ENCODE measurements at places on chromosomes 11 and 22.

DNA sequence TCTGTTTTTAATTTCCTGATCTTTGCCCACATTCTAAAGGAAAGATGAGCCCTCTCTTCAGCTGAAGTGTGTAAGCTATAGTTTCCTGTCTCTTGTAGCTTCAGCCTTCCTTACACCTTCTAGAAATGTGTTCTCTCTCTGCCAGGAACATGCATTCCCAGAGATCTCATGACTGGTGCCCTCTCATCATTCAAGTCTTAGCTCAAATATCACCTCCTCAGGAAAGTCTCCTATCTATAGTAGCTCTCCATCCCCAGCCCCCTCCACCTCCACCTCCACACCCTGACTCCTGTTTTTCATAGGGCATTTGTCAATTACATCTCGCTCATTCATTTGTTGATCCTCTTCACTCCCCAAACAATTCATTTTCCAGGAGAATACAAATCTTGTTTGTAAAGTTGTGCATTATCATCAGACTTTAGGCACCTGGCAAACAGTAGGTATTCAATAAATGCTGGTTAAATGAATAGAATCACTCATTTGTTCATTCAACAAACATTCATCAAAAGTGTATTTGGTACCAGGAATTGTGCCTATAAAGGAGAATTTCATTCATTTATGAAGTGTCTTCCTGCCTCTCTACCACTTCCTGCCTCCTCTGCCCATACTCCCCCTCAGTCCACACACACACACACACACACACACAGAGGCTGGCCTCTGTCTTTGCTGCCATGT is 160.3 kb downstream of the BBOX1 start:
- no peak for DNase-seq

DNA sequence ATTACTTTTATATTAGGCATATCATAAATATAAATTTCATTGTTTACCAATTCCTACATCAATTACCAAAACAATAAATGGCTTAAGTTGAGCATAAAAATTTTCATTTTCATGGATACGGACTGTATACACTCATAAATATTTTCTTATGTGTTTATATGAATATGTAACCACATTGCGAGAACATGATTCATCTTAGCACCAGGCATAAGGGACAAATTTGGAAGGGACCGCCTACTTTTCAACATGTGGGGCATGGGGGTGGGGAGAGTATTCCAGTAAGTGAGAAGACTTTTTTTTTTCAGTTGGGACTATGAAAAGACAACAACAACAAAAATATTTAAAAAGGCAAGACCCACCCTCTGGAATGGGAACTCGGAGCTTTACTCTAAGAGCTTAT is 296.1 kb downstream of the RAB38 start:
- DNase-seq: no peak

- no peak for DNase-seq
Measured at GRCh38 chr22:44639891-44640617, 62.0 kb upstream of the PRR5 start.

- DNase-seq: no peak
Measured at GRCh38 chr11:12569499-12570425, 104.5 kb upstream of the TEAD1 start.

GRCh38 chr22:19527321-19527721 is 3.1 kb upstream of the CLDN5 start:
- no peak for DNase-seq

GRCh38 chr11:67640021-67640757 is 626 bp upstream of the TBX10 start:
- DNase-seq: peak; percentile 60

- no peak for DNase-seq
Measured at GRCh38 chr11:68525930-68526329, 65.4 kb downstream of the PPP6R3 start.

GRCh38 chr11:67584881-67585873 is 1.6 kb downstream of the GSTP1 start:
- no peak for DNase-seq

GRCh38 chr22:19723983-19724827 is 866 bp downstream of the GP1BB start:
- no peak for DNase-seq

GRCh38 chr22:20471126-20471833 is 24.3 kb downstream of the KLHL22 start:
- DNase-seq: no peak

DNA sequence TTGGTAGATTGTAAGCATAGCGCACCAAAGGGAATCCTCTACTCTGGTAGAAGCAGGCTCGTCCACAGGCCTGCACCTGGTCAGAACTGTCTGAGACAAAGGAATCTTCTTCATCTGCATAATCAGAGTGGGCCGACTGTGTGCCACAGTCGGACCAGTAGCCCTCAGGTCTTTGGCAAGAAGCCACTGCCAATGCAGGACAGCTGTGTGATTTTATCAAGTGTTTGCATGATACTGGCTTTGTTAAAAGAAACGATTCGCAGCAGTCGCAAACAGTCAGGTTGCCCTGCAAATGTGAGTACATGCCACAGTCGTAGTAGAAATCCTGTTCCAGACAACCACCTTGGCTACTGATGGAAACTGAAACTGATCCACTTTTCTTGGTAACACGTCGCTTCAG is 4.9 kb upstream of the CCDC34 start:
- no peak for DNase-seq

GRCh38 chr11:82194521-82194920 is 539.1 kb downstream of the FAM181B start:
- DNase-seq: no peak

- DNase-seq: no peak
Measured at GRCh38 chr11:74020539-74020938, 11.7 kb upstream of the UCP3 start.

DNA sequence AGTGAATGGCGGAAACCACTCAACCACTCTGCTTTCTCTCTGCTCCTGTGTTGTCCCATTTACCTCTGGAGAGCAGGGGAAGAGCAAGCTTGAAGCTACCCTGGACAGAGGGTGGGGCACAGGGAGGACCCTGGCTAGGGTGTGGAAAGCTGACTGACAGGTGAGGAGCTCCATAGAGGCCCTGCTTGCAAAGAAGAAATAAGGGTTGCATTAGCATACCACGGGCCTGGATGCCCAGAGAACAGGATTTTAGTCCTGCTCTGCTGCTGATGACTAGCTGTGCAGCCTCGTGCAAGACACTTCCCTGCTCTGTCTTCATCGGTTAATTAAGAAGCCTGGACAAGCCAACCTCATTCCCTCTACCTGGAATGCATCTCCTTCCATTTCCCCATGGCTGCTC is 135.0 kb downstream of the BUD13 start:
- DNase-seq: no peak

GRCh38 chr11:16777613-16777975 is 39.1 kb downstream of the C11orf58 start:
- DNase-seq: no peak

GRCh38 chr11:22193348-22194051 is 615 bp downstream of the ANO5 start:
- no peak for DNase-seq

- no peak for DNase-seq
Measured at GRCh38 chr11:117273550-117274289, 17.4 kb upstream of the BACE1-AS start.

DNA sequence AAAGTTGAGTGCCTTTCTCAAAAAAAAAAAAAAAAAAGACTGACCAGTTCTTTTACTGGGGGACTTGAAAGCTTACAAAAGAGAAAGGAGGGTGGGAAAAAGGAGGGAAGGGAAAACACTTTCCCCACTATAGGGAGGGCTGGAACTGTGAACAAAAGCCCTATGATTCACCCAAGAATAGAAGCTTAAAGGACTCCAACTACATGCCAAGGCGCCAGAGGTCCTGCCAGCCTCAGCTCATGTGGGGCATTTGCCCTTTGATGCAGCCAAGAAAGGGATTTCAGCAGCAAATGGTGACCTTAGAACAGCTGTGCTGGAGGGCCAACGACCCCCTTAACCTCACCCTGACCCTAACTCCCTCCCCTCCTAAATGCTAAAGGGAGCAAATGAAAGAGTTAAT is 160.0 kb downstream of the NTM start:
- no peak for DNase-seq

- no peak for DNase-seq
Measured at GRCh38 chr11:45717526-45717925, 52.1 kb upstream of the CHST1 start.

DNA sequence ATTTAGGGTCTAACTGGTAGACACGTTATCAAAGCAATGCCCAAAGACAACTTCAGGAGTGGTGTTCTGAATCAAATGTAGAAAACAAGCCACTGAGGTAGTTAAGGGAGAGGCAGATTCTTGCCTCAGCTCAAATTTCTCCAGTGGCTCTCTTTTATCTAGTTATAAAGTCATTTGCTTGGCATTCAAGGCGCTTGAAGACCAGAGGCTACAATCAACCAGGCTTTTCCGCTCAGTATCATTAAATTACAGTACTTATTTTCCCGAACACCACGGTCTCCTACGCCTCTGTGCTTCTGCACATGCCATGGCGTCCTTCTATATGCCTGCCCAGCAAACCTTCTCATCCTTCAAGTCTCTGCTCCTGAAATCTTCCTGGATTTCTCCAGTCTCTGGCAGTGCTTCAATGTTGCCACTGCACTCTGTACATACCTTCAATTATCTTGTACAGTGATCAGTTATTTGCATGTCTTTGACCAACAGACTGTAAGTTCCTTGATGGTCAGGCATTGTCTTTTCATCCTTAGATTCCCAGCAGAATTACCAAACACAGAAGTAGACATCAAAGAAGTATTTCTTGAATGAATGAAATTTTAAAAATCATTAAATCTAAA is 1.4 kb downstream of the POGLUT3 start:
- no peak for DNase-seq

GRCh38 chr11:45215098-45215865 is 68.8 kb downstream of the PRDM11 start:
- no peak for DNase-seq

DNA sequence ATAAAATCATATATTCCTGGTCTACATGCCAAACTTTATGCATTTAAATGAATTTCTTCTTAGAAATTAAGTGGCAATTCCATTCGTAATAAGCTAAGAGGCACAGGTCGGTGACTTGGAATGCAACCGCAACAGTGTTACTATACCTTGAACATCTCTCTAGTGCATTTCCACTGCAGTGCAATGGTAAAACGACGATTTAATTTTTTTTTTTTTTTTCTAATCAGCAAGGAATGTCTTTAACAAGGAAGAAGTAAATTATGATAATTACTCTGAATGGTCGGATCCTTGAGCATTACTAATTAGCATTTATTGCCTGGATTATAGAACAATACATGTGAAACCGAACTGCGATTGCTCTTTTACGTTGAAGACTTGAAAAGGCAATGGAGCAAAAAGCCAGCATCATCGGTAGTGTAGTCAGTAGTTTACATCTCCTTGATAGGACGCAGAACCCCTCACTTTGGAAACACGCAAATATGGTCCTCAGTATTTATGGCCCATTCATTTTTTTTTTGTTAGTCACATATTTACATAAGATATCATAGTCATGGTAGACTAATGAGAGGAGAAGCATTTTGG is 20.2 kb downstream of the BLID start:
- DNase-seq: no peak

DNA sequence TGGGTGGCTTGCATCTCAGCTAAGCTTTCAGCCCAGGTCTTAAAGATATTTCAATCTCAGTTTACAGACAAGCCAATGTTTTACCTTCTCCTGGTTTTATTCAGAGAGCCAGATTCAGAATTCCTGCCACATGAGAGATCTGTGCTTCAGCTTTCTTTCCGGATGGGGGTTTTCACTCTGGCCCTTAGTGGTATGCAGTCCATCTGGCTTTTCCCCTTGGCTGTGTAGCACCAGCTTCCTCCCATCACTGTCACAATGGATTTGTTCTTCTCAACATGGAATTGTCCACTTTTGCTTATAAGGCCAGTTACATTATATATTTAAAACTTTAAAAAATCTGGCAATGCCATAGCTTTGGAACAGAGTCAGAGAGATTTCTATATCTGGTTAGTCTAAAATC is 303.9 kb downstream of the ETS1 start:
- no peak for DNase-seq

DNA sequence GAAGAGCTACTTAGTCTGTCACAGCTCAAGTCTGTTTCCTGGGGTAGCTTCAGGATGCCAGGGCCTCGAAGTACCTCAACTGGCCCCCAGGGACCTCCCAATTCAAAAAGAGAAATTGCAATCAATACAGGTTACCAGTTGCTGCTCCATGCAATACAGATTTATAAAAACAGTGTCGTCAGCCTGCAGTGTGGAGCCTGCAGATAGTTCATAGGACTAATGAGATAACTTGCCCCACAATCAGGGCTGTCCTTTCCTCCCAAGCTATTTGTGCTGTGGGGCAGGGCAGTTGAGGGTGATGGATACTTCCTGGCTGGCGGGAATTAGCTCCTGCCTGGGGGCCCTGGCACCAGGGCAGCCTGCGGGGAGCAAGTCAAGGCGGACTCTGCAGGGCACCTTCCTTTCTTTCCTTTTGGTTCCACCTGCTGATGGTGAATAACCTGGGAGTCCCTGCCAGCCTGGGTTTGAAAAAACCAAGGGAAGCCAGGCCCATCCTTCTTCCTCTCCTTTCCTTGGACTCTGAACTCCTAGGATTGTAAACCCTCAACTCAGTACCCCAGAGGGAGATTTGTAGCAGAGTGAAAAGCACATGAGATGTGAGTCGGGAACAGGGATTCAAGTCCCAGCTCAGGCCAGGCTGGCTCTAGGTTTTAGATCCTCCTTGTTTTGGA is 216.6 kb downstream of the CEP164 start:
- no peak for DNase-seq

DNA sequence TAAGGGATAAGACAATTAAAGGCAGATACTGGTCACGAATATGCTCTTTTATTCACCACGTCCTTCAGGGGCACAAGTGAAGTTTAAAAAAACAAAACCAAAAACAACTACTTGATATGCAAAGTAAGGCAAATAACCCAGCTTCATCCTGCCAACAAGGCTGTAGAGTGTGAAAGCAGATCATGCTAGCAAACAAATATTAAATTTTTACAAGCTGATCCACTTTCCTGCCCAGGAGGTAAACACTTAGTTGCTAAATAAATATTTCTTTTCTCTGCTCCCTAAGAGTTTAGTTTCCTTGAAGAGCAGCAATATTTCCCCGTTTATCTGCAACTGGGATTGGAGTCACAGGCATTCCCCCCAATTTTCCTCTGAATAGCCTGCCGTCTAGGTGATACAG is 300.2 kb downstream of the LARGE1 start:
- DNase-seq: no peak

DNA sequence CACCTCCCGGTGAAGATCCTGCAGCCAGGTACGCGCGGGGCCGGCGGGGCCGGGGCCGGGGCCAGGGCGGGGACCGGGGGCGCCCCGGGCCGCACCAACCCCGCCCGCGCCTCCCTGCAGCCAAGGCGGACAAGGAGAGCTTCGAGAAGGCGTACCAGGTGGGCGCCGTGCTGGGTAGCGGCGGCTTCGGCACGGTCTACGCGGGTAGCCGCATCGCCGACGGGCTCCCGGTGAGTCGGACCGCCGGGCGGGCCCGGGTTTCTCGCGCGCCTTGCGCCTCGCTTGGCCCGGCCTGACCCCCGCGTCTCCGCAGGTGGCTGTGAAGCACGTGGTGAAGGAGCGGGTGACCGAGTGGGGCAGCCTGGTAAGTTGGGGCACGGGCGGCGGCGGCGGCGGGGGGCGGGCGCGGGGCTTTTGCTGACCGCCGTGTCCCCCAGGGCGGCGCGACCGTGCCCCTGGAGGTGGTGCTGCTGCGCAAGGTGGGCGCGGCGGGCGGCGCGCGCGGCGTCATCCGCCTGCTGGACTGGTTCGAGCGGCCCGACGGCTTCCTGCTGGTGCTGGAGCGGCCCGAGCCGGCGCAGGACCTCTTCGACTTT is 531 bp downstream of the PIM3 start:
- peak; percentile 53 for DNase-seq

GRCh38 chr22:42078469-42079318 is 806 bp upstream of the SMDT1 start:
- no peak for DNase-seq

All from stimulated activated naive CD4-positive, alpha-beta T cell treated with Interleukin-2 at 50 U/mL for 16 hours (primary cell).